ENCODE measurements at places on chromosomes 1 and 21.
A peak's percentile ranks its signal among the peaks of the same experiment; 100 is the strongest.

DNA sequence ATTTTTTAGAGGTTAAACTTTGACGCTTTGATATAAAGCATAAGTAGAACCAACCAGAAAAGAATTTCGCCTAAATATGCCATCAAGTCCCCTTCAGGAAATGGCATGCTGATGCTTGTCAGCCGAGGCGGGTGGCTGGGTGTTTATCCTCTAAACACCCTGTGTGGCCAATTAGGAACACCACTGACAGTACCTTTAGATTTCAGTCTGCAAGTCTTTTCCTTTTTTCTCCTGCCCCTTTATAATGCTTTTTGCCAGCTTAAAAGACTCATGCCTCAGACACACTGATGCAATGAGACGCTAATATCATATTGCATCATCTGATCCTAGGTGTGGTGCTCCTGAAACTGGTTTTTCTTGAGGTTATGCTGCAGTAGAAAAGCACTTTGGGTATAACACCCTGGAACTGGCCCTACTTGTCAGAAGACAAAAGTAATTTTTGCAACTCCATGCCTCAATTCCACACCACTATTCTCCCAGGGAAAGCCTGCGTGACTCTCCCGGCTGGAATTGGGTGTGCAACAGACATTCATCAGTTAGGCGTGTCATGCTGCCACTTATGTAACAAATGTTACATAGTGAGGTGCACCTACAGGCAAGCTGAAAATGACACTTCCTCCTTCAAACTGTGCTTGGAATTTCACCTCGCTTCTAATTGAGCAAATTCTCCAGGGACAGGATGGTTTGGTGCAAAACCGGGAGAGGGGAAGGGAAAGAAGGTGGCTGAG lies 2.0 kb upstream of the RCC2 start:
- H3K27ac ChIP-seq: no peak overlapping the region
- peaks cover 8% of the 10 kb centered on the region for H3K27me3 ChIP-seq
- peaks cover 23% of the 10 kb centered on the region for H3K36me3 ChIP-seq
- H3K4me3 ChIP-seq: no peak overlapping the region
- H3K4me1 ChIP-seq: peaks cover 12% of the 10 kb centered on the region

DNA sequence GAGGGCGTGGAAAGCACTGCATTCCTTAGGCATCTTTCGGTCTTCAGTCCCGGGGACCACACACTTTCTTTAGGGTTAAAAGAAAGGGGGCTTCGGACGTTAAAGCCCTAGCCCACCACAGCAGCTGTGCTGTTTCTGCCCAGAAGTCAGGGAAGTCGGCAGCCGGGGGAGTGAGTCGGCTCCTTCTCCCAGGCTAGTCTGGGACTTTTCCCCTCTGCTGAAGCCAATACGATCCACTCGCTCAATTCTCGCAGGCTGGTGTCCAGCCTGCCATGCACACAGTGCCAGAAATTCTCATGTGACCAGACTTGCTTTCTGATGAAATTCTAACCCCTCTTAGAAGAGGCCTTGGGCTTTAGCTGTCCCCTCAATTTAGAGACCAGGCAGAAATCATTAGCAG lies 67.7 kb downstream of the BCAR3 start:
- H3K27me3 ChIP-seq: peaks cover under 1% of the 10 kb centered on the region
- DNase-seq: no peak
- peaks cover 3% of the 10 kb centered on the region for H3K36me3 ChIP-seq

GRCh38 chr1:10122926-10123325 lies 87.4 kb upstream of the KIF1B start:
- peaks cover 60% of the 10 kb centered on the region for H3K36me3 ChIP-seq
- H3K4me1 ChIP-seq: no peaks in the 10 kb centered on the region
- H3K27me3 ChIP-seq: no peaks in the 10 kb centered on the region
- no peak overlapping the region for H3K27ac ChIP-seq

- DNase-seq: no peak
- no peaks in the 10 kb centered on the region for H3K4me1 ChIP-seq
- H3K27me3 ChIP-seq: peaks cover 9% of the 10 kb centered on the region
- H3K36me3 ChIP-seq: no peaks in the 10 kb centered on the region
- H3K27ac ChIP-seq: no peak overlapping the region
These were observed 143.3 kb downstream of the CTH start for GRCh38 chr1:70554341-70554740.

DNA sequence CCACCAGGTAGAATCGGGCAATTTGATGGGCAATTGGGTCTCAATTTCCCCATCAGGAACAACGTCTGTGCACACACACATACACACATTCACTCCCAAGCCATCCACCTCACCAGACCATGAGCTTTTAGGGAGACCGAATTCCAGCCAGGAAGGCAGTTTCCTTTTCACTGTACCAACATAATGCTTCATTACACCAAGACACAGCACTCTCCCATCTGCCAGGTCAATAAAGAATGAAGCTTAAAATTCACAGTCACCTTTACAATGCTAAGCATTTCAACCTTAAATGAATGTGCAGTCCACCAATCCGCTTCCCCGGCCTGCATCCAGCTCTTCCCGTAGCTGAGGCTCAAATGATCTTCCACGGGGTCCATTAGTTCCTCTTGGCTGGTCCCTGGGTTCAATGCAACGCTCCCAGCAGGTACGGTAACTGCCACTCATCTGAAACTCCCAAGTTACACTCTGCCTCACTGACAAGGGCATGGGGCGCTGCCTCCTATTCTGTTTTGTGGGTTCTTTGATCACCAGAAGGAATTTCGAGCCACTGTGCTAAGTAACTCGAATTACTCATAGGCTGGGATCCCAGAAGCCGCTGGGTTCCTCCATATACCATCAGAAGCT lies 105.0 kb downstream of the SIM2 start:
- DNase-seq: no peak
- no peaks in the 10 kb centered on the region for H3K27me3 ChIP-seq
- H3K4me1 ChIP-seq: peaks cover 12% of the 10 kb centered on the region
- H3K36me3 ChIP-seq: peaks cover 3% of the 10 kb centered on the region
- H3K4me3 ChIP-seq: no peak overlapping the region

GRCh38 chr1:212952641-212952976 lies 2.3 kb downstream of the VASH2 start:
- no peak overlapping the region for H3K4me3 ChIP-seq
- H3K27ac ChIP-seq: no peak overlapping the region
- no peak for DNase-seq
- no peaks in the 10 kb centered on the region for H3K4me1 ChIP-seq

- peaks cover 7% of the 10 kb centered on the region for H3K27me3 ChIP-seq
- DNase-seq: no peak
- no peaks in the 10 kb centered on the region for H3K4me1 ChIP-seq
- no peaks in the 10 kb centered on the region for H3K36me3 ChIP-seq
- no peak overlapping the region for H3K27ac ChIP-seq
These were observed 25.4 kb downstream of the RGS4 start for GRCh38 chr1:163094589-163094988.

GRCh38 chr1:117412472-117412871 lies 45.2 kb downstream of the MAN1A2 start:
- H3K27ac ChIP-seq: no peak overlapping the region
- H3K4me1 ChIP-seq: peaks cover 12% of the 10 kb centered on the region
- H3K36me3 ChIP-seq: peaks cover 13% of the 10 kb centered on the region
- DNase-seq: no peak

GRCh38 chr1:107964336-107965109 lies 457 bp downstream of the VAV3 start:
- H3K27me3 ChIP-seq: no peaks in the 10 kb centered on the region
- peak overlapping the region; percentile 97 for H3K27ac ChIP-seq
- peak; percentile 40 for DNase-seq
- H3K4me3 ChIP-seq: peak overlapping the region; percentile 98
- peaks cover 44% of the 10 kb centered on the region for H3K4me1 ChIP-seq
- H3K36me3 ChIP-seq: peaks cover 25% of the 10 kb centered on the region

DNA sequence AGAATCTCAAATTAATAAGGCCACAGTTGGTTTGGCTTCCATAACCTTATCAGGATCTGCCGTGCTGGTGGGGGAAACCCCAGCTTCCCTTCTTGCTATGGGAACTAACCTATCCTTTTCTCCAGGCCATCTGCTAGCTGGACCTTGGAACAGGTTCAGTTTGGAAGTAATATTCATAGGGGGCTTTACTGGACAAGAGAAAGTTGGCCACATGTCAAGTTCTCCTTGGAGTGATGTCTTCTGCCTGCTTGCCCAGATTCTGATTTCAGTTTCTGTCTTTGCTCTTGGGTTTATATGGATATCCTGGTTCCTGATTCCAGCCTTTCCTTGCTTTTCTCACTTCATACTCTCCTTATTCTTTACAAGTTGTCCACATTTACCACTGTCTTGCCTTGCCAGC lies 279.6 kb downstream of the ASTN1 start:
- no peaks in the 10 kb centered on the region for H3K4me1 ChIP-seq
- no peak overlapping the region for H3K27ac ChIP-seq
- no peak overlapping the region for H3K4me3 ChIP-seq
- no peaks in the 10 kb centered on the region for H3K27me3 ChIP-seq

DNA sequence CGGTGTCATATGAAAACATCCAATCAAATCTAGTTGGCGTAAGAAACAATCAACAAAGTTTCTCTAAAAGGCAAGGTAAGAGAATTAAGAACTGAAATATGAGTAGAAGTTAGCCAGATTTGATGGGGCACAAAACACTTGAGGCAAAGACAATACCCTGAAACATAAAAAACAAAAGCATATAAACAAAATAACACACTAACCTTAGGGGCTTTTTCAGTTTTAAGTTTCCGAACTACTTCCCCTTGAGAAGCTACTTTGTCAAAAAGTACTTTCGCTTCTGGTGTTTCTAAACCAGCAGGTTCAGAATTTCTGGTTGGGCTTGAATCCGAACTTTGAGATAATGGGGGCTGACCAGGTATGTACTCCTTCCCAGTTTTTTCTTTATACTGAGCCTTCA lies 57.9 kb downstream of the EPRS1 start:
- peak overlapping the region; percentile 39 for H3K27ac ChIP-seq
- no peak overlapping the region for H3K4me3 ChIP-seq
- no peak for DNase-seq
- H3K4me1 ChIP-seq: no peaks in the 10 kb centered on the region
- peaks cover 44% of the 10 kb centered on the region for H3K36me3 ChIP-seq
- no peaks in the 10 kb centered on the region for H3K27me3 ChIP-seq
